ENCODE measurements at places on chromosomes 16 and 17. TPM values are rescaled to one million over a fixed set of nuclear protein-coding genes. Genes with fewer than 3 reads are reported as not detected.

Gene ALG1
- total RNA-seq, result 31.9 TPM

DNA sequence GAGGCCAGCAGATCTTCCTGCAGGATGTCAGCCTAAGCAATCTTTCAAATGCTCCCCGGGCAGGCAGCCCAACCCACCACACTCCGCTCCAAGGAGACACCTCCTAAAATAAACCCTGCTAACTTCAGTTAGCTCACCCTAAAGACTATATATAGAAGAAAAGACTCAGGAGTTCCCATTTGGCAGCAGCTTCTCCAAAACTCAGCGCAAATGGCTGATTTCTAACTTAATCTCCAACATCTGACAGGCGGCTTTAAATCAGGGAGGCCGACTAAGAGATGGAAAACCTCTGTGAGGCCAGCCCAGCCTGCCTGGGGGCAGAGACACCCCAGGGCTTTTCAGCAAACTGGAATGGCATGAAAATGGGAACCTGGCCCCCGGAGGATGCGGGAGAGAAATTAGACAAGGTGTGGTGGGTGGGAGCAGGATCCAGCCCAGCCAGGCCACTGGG, 91.6 kb downstream of the XYLT1 start:
- no peak for DNase-seq

DNA sequence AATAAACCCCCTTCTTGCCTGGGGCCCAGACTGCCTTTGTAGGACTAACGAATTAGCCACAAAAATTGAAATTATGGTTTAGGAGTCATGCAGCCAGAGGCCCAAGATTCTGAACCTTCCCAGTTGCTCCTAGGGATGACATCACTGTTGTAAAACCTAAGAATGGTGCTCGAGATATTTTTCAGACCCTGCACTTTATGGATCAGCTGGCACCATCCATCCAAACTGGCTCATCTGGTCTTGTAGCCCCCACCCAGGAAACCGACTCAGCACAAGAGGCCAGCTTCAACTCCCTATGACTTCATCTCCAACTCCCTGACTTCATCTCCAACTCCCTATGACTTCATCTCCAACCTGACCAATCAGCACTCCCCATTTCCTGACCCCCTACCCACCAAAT, 10.9 kb upstream of the EVPL start:
- no peak for DNase-seq

DNA sequence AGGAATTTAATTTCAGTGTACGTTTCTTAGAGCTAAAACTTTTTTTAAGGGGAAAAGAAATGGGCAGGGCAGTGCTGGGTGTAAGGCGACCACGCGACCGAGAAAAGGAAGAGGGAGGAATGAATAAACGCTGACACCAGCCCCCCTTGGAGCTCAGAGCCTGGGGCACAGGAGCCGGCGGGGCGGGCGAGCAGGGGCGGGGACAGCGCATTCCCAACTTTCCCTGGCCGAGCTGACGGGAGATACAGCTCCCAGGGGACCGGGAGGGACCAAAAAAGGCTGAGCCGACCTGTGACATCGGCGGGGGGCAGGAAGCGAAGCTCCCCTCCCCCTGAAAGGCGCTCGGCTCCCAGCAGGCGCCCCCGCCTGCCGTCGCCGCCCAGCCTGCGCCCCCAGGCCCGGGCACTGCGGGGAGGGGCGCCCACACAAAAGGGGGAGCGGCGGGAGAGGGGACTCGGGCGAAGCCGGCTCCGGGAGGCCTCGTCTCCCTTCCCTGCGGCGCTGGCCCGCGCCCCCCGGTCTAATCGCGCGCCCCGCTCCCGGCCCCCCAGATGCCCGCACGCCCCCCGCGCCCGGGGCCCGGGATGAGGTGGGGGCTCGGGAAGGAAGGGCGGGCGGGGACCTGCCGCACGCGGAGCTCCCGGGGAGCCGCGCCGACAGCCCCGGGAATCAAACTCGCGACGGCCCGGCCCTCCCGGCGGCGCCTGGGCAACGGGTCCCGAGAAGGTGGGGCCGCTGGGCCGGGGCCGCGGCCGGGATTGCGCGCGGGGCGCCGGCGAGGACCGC, 622 bp downstream of the CUEDC1 start:
- DNase-seq, result no peak

DNA sequence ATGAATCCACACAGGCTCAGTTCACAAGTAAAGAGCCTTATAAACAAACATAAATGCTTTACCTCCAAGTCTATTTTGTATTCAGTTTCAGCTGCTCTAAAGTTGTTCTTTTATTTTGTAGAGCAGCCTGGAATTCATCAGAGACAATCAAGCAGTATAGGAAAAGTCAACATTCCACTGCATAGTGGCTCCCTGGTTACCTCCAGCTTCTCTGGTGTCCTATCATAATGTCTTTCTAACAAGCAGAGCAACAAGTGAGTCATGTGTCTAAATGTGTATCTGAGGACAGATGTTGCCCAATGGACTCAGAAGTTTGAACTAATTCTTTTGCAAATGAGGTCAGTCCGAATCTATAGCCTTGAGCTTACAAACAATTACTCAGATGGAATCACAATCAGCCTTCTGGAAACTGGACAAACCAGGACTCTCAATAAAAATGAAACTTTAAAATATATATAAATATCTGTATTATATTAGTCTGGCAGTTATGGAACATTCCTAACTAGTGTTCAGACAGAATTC, 292.0 kb upstream of the TOM1L1 start:
- DNase-seq, result no peak

- DNase-seq, result no peak
Measured at GRCh38 chr17:52759864-52760263, 601.4 kb upstream of the CA10 start.

- no peak for DNase-seq
Measured at GRCh38 chr16:86338403-86339115, 171.8 kb upstream of the FOXF1 start.

- no peak for DNase-seq
Measured at GRCh38 chr17:50866950-50867362, 802 bp upstream of the TOB1 start.

- DNase-seq, result no peak
Measured at GRCh38 chr17:19762515-19762961, 14.4 kb upstream of the ALDH3A1 start.

DNA sequence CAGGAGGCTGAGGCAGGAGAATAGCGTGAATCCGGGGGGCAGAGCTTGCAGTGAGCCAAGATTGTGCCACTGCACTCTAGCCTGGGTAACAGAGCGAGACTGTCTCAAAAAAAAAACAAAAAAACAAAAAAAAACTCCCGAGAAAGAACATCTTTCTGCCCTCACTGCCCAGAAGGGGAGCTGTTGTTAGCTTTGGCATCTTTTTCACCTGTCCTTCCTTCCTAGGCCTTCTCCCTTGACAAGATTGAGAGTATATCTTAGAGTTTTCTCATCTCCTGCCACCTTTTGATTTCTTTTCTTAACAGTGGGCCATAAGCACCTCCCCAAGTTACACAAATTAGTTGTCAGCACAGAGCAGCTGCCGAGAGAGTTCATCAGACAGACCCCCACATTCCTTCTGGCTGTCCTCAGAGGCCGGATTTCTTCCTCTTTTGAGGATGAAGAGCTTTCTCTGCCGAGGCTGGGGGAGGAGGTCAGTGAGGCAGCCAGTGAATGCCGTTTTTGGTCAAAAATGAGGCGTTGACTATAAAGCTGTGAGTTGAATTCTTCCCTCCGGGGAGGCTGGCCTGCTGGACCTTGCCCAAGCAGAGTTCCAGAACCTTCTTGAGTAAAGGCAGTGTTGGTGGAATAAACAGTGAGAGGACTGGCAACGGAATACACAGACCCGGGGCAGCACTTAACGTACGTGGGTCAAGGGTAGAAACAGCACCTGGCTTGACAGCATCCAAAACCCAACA, 127.0 kb downstream of the ABCC6 start:
- no peak for DNase-seq

- no peak for DNase-seq
Measured at GRCh38 chr16:11391576-11391975, 46.3 kb downstream of the RMI2 start.

GRCh38 chr17:81460856-81461460, 51.6 kb downstream of the ACTG1 start:
- no peak for DNase-seq

DNA sequence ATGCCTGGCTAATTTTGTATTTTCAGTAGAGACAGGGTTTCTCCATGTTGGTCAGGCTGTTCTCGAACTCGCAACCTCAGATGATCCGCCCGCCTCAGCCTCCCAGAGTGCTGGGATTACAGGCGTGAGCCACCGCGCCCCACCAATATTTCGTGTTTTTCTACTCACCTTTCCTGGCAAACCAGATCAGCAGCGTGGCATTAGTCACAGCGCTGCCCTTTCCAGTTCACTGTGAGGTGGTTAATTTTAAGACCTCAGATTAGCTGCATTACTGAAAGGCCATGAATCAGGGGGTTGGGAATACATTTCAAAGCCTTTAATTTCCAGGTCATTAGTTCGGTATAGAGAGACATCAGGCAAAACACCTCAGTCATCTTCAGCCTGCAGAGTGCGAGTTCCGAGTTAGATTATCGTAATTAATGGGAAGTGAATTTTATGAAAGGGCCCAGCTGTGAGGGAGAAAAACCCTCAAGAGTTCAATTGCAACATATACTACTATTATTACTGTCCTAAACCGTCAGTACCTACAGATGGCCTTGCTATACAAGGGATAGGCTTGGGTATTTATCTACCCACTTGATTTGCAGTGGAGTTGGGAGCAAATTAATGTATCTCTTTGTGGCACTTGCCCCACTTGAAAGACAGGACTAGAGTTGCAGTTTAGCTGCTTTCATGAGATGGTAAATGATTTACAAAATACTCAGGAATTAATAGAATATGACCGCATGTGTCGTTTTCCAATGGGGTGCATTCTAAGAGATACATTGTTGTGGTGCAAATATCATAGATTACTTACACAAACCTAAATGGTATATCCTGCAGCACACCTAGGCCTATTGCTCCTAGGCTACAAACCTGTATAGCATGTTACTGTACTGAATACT, 2.1 kb upstream of the USP32 start:
- DNase-seq, result no peak

GRCh38 chr17:561116-561515, 153.5 kb downstream of the VPS53 start:
- no peak for DNase-seq

Gene STH
- total RNA-seq, result not detected
